ENCODE measurements at places on chromosomes 11 and 22.

DNA sequence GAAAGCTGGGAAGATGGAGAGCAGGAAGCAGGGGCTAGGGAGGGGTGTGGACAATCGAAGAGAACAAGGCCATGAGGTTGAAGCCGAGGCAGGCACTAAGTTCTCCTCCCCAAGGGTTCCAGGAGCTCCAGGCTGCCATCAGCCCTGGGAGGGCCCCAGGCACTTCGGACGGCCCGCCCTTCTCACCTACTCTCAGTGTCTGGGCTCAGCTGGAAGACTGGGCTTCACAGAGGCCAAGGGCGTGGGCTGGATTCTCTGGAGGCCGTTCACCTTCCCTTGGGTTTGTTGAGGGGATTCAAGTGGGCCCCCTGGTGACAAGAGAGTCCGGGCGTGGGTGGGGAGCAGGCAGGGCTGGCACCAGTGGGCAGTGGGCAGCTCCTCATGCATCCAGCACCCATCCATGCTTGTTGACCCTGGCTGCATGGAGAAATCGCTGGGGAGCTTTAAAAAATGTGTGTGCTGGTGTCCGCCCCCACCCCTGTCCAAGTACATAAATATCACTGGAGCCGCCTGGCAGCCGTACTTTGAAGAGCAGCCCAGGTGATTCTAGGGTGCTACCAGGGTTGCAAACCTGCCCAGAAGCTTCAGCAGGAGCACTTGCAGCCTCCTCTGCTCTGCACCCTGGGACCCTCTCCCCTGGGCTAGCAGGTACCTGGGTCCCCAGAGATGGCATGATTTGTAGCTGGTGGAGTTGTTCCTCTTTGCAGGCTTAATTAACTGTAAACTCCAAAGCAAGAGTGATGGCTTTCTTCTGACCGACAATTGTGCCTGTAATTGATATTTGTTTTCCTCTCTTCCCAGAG lies 74.3 kb downstream of the RTL6 start:
- no peak for DNase-seq

DNA sequence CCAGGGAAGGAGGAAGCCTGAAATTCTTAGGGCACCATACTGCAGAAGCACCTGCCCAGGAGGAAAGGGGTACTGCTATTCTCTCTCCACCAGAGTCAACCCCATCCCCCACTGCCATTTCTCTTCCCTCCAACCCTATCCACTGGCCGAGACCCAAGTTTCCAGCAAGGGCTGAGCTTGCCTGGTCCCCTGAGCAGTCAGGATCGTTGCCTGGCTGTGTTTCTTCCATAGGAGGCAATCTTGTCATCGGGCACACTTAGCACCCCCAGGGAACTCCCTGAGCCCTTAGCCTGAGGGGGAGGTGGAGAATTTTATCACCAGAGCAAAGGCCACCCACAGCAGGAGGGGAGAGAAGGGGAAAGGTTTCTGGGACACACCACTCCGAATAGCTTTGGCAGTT lies 115.8 kb upstream of the NECTIN1 start:
- DNase-seq = no peak

DNA sequence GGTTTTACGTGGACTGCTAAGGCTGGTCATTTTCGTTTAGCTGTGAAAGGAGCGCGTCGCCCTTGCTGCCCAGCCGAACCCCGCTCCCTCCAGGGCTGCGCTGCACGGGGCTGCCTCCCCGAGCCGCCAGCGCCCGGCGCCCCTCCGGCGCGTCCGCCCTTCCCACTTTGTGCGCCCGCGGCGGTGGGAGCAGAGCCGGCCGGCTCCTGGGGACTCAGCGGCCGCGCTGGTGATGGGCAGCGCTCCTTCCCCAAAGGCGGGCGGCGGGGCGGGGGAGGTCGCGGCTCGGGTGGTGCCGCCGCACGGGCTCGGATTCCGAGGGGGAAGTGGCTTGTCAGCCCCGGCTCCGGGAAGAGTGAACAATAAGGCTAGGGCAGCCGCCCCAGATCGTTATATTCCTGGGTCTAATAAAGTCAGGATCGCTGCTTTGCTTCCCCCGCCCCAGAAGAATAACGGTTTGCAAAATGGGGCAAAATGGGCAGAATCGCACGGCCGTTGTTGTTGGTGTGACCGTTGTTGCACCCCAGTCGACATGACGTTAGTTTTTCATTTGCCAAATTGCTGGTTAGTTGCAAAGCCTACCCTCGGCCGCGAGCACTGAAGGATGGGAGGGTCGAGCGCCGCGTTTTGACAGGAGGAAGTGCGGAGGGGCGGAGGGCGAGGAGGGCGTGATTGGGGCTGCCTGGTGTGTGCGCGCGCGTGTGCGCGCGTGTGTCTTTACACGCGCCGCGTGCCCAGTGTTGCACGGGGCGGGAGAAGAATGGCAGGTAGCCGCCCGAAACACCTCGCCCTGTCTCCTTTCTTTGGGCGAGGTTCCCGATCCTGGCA lies 745 bp downstream of the NCAM1 start:
- peak; percentile 90 for DNase-seq

DNA sequence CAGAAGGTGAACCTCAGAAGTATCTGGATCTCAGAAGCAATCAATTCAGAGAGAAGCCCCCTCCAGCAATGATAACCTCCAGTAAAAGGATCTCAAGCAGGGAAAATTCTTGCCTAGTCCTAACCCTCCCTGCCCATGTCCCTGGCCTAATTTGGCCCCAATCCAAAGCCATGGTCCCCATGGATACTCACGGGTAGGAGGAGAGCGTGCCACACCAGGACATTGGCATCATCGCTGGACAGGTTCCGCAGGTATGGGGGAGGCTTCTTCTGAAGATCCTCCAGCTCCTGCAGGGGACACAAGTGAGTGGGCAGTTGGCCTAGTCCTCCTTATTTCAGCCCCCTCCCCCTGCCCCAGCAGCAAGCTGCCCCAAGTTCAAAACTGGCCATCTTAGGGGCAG lies 7.3 kb downstream of the UBE2L6 start:
- DNase-seq = no peak

DNA sequence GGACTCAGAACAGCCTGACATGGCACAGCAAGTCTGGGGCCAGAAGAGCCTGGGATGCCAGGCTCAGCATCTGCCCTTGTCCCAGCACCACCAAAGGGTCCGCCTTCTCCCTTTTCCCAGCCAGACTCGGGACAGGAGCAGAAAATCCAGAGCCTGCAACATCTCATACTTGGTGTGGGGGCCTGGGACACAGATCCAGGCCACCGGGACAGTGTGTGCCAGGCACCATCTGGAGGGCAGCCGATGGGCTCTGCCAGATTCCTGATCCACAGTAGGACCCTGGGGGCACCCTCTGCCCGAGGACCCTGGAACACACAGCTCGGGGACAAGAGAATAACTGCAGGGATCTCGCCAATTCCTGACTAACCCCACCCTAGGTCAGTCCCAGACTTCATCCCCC lies 67.7 kb downstream of the PHF21B start:
- DNase-seq = no peak

- peak; percentile 71 for DNase-seq
Measured at GRCh38 chr11:746289-747157, 741 bp upstream of the TALDO1 start.

DNA sequence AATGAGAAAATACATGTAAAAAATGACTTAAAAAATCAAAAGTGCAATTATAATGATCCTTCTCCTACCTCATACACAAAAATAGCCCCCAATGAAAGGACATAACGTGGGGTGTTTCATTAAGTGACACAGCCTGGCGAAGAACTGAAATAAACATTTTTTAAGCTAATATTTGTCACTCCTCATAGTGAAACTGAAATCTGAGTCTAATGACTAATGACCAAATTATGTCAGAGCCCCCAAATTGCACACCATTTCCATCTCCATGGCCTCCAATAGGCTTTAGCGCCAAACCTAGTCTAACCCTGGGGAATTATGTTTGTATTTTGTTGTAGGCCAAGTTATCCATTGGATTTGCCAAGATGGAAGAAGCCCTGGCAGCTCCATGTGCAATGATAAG lies 119.1 kb downstream of the WT1 start:
- DNase-seq = no peak

Measured in eye (tissue), 1 donor.